ENCODE measurements at places on chromosomes 12 and 14.

GRCh38 chr12:68800294-68800693, 7.7 kb upstream of the MDM2 start:
- DNase-seq: no peak

DNA sequence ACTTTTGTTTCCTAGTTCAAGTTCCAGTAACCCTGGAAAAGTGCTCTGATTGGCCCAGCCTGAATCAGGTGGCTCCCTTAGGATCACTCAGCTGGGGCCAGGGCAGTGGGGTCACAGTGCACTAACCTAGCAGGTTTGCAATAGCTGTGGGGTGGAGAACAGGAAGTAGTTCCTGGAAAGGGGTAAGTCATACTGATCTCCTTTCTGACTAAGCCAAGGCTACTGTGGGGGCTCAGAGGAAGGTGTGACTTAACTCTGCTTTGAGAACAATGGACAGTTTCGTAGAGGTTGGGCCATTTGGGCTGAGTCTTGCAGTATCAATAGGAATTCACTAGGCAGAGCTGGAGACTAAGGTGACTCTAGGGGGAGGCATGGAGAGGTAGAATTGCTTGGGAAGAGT, 89.4 kb downstream of the KIF26A start:
- no peak for DNase-seq

DNA sequence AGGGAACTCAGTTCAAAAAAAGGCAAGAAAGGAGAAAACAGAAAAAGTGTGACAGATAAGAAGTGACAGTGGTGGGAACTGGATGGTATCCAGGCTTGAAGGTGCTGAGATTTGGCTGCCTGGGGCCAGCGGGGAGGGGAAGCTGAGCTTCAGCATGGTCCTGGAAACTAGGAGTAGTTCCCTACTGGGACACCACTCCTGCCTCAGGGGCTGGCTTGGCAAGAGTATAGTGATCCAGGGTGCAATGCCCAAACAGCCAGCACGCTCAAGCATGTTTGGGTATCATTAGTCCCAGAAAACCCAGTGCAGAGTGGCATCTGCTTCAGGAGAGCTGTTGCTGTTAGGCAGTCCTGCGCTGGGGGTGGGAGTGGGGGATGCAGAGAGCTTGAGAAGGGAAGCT, 49.5 kb upstream of the KTN1 start:
- DNase-seq: no peak

DNA sequence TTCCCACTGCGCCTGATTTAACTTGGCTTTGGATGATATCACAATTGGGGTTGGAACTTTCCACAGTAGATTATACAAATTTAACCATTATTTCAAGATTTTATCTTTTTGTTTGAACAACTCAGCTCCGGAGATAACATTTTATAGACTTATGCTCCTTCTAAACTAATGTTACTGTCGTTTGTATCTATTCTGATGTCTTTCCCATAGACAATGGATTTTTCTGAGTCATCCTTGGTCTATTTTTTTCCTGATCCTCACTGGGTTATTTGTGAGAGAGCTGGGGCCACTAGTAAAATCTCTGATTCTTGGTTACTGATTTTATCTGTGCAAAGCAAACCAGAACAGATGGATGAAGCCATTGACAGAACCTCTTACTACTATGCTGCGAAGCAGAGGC, 175.1 kb downstream of the SLC38A4 start:
- DNase-seq: no peak

- DNase-seq: no peak
Measured at GRCh38 chr12:57551637-57552305, 1.9 kb downstream of the KIF5A start.

- no peak for DNase-seq
Measured at GRCh38 chr12:79926951-79927350, 7.9 kb downstream of the PPP1R12A start.

DNA sequence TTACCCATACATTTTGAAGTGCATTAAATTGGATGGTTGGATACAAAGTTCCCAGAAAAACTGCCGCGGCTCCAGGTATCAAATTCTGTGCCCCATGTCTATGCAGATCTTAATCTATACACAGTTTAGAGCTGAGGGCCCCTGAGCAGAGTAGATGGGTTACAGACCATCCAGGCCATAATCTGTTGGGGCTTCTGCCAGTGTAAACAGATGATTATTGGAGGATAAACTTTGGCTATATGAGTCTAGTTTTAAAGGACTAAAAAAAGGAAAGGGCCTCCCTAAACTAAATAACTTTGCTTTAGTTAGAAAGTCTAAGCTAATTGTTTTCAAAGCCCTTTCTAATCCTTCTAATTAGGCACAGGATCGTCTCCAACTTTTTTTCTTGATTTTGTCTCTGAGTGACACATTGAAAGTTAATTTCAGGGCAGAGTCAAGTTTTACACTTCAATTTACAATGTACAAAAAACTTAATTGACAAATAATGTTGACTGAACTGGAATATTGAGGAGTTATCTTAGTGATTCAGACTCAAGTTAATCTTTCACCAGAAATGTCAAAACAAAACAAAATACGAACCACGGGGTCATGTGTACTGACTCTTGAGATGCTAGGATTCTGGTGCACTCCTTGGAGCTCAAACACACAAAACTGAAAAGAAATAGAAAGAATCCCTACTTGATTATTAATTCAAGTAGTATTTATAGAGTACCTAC, 133.9 kb upstream of the SCAF11 start:
- peak; percentile 6 for DNase-seq

DNA sequence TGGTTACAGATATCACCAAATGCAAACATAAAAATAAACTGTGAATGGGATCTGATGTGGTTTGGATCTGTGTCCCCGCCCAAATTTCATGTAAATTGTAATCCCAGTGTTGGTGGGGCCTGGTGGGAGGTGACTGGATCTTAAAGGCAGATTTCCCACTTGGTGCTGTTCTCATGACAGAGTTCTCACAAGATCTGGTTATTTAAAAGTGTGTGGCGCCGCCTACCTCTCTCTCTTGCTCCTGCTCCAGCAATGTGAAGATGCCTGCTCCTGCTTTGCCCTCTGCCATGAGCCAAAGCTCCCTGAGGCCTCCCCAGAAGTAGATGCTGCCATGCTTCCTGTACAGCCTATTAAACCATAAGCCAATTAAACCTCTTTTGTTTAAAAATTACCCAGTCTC, 47.8 kb downstream of the SLC25A21 start:
- peak; percentile 4 for DNase-seq

GRCh38 chr12:81759190-81760051, at the start of gene PPFIA2:
Gene PPFIA2, minus strand, starts transcription at chr12:81759350.
- no peak for DNase-seq

DNA sequence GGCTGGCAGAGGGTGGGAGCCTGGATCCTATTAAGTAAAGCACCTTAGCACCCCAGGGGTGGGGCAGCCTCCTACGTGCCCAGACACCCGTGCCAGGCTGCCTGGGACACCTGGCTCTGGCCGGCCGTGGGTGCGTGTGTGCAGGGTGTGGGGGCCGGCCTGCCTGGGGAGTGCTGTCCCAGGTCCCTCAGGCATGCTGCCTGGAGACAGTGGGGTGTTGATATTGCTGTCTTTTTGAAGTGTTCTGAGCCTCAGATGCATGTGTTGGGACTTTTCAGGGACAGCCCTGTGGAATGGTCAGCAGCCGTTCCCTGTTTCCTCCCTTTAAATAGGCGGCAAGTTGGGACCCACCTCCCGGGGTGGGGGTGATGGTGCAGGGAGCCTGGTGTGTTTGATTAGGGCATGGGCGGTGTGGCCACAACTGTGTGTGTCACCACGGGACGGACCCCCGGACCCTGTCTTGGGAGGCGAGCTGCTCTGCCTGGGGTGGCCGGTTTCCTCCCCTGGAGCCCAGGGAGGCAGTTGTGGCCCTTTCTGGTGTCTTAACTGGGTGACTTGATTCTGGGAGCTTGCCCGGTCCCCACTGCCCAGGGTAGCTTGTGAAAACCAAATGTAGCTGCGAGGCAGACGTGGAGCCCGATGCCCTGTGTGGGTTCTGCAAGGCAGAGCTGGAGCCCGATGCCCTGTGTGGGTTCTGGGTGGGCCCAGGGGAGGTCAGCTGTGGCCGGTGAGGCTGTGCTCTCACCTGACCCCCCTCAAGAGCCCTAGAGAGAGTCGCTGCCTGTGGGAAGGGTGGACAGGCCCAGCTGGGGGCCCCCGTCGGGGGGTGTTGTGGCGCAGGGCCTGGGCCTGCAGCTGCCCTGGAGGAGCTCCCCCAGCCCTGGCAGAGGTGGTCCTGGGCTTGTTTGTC, 8.2 kb downstream of the ULK1 start:
- DNase-seq: no peak

- no peak for DNase-seq
Measured at GRCh38 chr12:77013091-77013490, 52.3 kb downstream of the E2F7 start.

DNA sequence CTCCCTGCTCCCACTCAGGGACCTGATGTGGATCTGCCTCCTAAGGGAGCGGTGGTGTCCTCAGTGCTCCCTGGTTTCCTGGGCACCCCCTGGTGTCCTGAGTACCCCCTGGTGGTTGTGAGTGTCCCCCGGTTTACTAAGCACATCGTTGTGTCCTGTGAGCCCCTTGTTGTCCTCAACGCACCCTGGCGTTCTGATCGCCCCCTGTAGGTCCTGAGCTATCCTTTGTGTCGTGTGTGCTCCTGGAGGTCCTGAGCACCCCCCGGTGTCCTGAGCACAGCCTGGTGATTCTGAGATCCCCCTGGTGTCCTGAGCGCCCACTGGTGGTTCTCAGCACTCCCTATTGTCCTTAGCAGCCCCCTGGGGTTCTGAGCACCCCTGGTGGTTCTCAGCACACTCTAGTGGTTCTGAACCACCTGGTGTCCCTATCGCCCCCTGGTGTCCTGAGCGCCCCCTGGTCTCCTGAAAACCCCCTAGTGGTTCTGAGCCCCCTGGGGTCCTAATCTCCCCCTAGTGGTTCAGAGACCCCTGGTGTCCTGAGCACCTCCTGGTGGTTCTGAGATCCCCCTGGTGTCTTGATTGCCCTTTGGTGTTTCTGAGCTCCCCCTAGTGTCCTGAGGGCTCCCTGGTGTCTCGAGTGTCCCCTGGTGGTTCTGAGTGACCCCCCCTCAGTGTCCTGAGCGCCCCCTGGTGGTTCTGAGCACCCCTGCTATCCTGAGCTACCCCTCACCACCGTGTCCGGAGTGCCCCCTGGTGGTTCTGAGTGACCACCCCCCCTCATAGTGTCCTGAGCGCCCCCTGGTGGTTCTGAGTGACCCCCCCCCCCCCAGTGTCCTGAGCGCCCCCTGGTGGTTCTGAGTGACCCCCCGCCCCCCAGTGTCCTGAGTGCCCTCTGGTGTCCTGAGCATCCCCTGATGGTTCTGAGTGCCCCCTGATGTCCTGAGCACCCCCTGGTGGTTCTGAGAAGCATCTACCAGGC, 615.1 kb downstream of the TMEM121 start:
- DNase-seq: no peak

- no peak for DNase-seq
Measured at GRCh38 chr14:44405011-44405486, 102.0 kb downstream of the FSCB start.

DNA sequence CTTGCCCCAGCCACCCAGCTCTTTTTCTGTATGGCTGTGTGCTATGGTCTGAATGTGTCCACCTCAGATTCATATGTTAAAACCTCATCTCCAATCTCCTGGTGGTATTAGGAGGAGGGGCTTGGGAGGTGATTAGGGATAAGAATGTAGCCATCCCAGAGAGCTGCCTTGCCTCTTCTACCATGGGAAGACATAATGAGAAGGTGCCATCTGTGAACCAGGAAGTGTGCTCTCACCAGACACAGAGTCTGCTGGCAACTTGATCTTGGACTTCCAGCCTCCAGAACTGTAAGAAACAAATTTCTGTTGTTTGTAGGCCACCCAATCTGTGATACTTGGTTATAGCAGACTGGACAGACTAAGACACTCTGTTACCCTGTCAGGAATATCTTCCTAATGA, 22.8 kb upstream of the JPH4 start:
- DNase-seq: no peak

DNA sequence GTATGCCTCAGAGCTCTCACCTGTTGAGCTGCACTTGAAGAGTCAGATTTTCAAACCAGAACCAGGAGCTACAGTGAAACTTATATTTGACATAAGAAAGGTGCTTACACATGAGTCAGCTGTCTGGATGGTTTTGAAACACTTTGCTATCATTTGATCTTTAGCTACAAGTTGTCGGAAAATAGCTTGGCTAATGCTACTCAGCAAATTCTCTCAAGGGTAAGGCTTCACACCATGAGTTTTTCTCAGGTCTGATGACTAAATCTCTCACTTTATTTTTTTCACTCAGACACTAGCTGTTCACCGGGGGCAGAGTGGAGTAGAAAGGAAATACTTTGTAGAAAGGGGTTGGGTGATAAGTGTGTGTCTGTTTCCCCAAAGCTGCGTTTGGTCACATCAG, 171.8 kb downstream of the FLRT2 start:
- no peak for DNase-seq

- peak; percentile 75 for DNase-seq
Measured at GRCh38 chr12:20264608-20265114, 103.7 kb upstream of the PDE3A start.

- DNase-seq: no peak
Measured at GRCh38 chr14:42173206-42173605, 566.5 kb downstream of the LRFN5 start.

DNA sequence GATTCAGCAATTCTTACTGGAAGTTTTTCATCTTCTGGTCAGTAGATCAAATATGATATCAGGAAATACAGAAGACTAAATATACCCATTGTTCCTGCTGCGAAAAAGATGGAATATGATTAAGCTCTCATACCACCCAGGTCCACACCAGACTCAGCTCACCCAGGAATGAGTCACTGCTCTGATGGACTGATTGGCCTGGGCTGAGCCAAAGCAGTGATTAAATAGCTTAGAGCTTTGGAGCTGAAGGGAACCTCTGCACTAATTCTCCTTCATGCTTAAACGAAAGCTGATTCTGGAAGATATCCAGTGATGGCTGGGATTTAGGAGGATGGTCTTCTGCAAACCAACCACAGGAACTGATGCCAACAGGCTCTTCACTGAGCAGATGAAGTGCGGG, 62.0 kb upstream of the SYT1 start:
- DNase-seq: peak; percentile 66

DNA sequence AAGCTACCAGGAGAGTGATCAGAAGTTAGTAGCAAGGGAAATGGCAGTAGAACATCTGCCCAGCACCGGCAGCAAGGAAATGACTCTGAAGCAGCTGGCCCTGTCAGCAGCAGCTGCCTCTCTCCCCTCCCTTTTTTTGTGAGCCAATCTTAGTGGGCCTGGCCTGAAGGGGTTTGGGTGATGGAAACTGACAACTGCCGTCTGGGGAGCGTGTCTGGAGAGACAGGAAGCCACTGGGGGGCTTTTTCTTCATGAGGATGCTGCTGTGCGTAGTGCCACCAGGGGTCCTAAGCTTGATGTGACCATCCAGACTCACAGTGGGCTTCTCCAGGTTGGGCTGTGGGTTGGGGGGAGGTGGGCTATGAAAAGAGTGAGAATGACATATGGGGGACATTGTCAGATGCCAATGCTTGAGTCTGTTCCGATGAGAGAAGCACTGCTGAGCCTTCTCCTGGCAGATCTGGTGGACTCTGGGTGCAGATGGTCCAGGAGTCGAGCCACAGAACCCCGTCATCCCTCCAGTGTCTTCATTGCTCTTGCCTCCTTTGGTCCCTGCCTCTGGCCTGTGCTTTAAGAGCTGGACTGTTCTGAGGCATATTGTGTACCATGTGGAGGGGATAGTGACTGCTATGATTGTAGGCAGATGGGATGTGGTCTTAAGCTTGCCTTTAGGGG, 87.6 kb upstream of the HIF1A start:
- DNase-seq: no peak

All from EL (cell line).